Chondrocyte (in vitro differentiated cells): ENCODE measurements at places on chromosomes 13 and 19. TPM values are rescaled to one million over a fixed set of nuclear protein-coding genes. Genes with fewer than 3 reads are reported as not detected.

DNA sequence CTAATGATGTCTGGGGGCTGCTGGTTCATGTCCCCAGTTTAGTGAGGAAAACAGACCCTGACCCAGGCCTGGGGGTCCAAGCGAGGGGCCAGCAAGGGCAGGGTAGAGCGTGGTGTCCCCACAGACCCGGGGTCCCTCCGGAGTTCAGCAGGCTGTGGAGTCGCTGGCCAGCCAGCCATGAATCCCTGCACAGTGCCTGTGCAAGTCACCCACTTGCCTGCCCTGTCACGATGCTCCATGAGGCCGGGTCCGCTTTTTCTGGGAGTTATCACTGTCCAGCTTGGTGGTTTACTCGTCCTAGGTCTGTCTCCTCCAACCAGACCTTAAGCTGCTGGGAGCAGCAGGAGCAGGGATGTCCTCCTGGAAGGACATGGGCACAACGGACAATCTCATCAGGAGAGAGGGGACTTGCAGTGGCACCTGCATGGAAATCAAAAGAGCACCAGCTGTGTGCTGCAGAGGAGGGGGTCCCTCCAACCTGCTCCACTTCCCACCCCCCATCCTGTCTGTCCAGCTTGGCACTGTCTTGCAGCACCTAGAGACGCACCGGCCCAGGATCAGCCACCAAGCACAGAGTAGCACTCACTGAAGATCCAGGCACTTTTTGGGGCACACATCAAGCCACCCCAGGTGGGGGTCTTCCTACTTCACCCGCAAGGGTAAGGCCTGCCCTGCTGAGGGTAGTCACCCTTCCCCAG, 121.8 kb downstream of the URI1 start:
- DNase-seq, result peak; percentile 83

GRCh38 chr13:51981355-51981754, 29.9 kb downstream of the ATP7B start:
- no peak for DNase-seq

GRCh38 chr13:111844222-111844671, 222.7 kb upstream of the SOX1 start:
- DNase-seq, result peak; percentile 64

DNA sequence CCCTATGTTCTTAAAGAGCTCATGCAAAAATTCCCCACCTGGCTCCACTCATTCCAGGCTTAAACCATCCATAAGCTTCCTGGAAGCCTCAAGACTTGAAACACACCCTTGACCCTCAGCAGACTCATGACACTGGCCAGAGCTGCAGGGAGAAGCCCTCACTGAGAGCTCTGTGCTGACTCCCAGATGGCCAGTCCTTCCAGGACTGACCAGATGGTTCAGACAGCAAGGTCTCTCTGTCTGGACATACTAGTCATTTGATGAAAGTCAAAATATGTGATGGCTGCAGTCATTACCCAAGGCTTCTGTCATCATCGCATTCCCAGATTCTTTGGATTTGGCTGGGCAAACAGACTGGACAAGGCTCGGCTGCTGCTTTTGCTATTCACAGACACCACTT, 397.4 kb downstream of the FOXO1 start:
- DNase-seq, result no peak

GRCh38 chr13:78786459-78786858, 127.5 kb upstream of the OBI1 start:
- DNase-seq, result no peak

DNA sequence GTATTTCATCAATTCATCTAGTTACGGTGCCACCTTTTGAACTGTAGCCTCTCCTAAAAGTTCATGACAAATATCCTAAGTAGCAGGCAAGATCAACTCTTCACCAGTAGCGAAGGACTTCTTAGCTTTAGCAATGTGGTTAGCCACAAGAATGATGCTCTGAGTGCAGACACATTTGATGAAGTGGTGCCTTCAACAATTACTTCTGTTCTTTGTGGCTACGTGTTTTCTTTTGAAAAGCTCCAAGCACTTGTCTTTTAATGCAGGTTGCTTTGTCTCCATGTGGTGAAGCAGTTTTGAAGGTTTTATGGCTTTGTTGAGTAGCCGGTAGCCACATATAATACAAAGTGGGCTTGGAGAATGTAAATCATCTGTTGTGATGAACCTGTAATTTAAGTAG, 194.7 kb downstream of the B3GLCT start:
- no peak for DNase-seq

DNA sequence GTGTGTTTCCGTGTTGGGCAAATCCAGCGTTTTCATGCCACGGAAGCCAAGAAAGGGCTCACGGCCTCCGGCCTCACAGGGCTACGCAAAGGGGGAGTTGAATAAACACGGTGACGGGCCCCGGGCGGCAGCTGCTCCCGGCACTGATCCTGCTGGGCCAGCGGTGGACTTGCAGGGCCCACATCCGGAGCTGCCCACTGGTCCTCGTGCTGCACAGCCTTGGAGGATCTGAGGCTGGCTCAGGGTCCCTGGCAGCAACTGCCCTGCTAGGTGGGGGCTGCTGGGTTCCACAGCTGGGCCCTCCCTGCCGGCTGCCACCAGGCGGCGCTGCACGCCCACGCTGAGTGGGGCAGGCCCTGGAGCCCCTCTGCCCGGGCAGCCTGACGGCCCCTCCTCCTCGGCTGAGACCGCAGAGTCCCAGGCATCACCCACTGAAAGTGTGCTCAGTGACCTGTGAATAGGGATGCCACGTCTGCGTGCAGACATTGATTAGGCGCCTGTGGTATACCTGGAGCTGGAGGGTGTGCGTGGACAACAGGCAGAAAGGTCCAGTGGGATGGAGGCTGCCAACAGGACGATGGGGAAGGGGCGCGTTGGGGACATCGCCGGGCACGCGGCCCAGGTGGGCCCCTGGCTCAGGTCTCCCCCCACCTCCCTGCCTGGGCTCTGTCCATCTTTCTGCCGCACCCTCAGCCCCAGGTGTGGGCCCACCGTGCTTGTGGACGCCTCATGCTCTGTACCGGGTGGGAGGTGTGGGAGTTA, 5.3 kb upstream of the HCN2 start:
- peak; percentile 82 for DNase-seq

DNA sequence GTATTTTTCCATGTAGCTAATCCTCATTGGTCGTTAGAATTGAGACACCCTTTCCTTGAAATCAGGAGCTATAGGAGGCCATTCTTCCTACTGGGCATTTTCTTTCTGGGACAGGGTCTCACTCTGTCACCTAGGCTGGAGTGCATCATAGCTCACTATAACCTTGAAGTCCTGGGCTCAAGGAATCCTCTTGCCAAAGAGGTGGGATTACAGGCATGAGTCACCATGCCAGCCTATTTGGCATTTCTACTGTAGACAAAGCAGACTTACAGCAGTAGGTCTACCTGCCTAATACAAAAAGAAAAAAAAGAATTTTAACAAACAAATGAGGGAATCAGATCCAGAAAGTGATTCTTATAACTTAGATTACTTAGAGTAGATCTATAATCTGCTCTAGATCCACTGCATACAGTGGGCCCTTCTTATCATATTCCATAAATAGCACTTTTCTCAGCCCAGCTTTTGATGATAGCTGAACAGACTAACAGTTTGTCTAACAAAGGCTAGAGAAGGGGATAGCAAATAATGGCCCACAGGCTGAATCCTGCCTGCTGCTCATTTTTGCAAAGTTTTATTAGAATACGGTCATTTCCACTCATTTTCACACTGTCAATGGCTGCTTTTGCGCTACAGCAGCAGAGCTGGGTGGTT, 36.7 kb upstream of the USPL1 start:
- no peak for DNase-seq

Gene CYP4F8
- not detected in 3 replicates for total RNA-seq

Gene URAD
- not detected in 3 replicates for total RNA-seq
